ENCODE measurements at places on chromosomes 1 and 21.
A peak's percentile ranks its signal among the peaks of the same experiment; 100 is the strongest.

DNA sequence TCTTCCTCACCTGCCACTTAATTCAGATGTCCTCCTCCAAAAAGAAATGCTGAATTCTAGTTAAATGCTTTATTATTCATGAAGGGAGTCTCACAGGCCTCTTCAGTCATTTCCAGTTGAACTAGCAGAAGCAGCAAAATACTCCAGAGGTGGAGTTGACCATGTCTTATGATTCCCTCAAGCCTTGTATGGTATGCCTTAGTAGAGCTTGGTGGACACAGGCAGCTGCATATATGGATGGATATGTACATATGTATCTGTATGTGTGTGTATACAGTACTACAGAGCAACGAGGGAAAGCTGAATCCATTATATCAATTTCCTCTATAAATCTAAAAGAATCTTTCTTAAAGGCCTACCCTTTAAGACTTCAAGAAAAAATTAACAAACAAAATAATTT, 83.6 kb upstream of the HP1BP3 start:
- DNase-seq = no peak

DNA sequence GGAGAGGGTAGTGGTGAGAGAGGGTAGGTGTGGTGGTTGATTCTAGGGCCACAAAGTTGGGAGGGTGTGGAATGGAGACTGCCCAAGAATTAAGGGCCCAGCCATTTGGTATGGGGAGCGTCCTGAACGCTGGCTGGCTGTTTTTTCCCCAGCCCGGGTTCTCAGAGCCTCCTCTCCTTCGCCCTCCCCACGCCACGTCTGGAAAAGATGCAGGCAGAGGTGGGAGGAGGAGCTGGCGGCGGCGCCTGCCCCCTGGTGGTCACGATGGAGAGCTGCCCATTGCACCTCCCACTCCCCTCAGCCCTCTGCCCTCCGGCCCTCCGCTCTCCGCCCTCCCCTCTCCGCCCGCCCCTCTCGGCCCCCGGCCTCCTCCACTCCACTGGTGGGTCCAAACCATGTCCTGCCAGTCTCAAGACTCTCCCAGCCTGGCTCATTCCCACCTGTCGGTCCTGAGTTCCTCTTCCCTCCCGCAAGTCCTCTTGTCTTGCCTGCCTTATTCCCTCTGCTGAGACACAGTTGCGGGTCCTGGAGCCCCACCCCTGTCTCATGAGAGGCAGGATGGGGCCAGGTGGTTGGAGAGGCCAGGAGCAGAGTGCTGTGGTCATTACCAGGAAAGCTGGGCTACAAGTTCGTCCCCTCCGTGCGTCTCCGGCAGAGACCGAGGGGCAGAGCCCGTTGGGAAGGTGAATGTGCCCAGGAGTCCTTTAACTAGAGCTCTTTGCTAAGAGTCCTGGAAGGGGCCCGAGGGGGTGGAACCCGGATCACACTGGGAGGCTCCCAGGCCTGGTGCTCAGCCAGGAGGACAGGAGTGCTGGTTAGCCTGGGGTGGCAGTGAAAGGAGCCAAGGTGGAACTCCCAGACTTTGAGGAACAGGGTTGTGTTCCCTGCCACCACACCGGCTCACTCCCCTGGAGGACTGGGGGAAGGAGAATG, 22.6 kb downstream of the ETNK2 start:
- DNase-seq = peak; percentile 68

DNA sequence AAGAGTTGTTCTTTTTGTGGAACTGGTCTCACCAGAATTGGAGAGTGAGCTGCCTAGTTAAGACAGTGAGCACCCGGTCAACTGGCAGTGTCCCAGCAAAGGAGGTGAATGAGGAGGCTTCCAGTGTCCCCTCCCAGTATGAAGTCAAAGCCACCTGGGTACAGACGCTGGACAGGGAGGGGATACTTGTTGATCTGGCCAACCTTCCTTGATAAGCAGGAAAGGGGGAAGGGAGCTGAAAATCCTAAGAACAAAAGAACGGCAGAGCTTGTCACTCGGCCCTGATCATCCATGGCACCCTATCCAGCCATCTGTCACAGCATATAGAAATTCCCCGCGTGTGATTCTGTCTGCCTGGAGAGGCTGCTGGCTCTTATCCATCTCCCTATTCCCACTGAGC, 91.5 kb downstream of the SSBP3 start:
- no peak for DNase-seq

- no peak for DNase-seq
These were observed 170.4 kb downstream of the RERE start for GRCh38 chr1:8646996-8647395.

Measured in CD4-positive, alpha-beta T cell treated with Interleukin-6 for 4 hours (primary cell).